Endothelial cell of umbilical vein (primary cell): ENCODE measurements at places on chromosomes 11 and 22. TPM values are rescaled to one million over a fixed set of nuclear protein-coding genes. Genes with fewer than 3 reads are reported as not detected.

TMPRSS4 gene
- not detected in 2 replicates for polyA plus RNA-seq

LAYN gene
- polyA plus RNA-seq: 0.43 and 0.92 TPM in 2 replicates

OR51B5 gene
- 0.07 TPM in 1 of 2 replicates, not detected in the other for polyA plus RNA-seq

LMO2 gene
- polyA plus RNA-seq: 44.6 and 60.4 TPM in 2 replicates
